ENCODE measurements at places on chromosomes 7 and 10. TPM values are rescaled to one million over a fixed set of nuclear protein-coding genes. Genes with fewer than 3 reads are reported as not detected.

GRCh38 chr10:31803606-31804351, 124.9 kb downstream of the ARHGAP12 start:
- DNase-seq: peak; percentile 8

DNA sequence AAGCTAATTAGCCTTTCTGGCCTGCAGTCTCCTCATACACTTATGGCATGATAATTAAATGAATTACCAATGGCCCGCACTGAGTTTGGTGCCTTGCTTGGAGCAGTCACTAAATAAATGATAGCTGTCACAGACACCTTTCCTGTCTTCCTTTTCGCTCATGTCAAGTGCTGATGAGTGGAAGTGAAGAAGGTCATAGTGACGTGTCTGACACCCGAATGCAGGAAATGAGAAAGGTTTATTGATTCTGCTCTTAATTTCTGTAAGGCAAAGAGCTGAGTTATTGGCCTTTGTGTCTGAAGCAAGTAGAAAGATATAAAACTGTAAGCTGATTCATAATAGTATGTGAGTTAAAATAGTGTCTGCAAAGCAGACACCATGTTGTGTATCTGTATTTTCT, 13.2 kb upstream of the ESYT2 start:
- DNase-seq: no peak

The SLC13A4 gene
- 12.6 TPM for total RNA-seq

DNA sequence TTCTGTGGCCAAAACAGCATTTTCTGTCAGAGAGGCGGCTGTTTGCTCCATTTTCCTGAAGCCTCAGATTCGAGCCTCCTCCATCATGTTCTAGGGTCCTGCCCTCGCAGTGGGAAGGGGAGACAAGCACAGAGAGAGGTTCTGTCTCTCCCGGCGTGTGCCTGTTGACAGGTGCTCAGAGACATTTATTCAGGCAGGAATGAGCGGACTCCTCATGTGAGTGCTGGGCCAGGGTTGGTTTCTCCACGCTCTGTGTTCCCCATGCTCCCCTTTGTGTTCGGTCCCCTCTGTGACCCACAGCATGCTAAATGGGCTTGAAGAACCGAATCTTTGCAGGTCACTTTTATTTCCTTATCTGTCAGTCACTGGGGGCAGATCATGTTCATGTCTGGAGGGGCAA, 374.6 kb downstream of the GLRX3 start:
- DNase-seq: no peak

DNA sequence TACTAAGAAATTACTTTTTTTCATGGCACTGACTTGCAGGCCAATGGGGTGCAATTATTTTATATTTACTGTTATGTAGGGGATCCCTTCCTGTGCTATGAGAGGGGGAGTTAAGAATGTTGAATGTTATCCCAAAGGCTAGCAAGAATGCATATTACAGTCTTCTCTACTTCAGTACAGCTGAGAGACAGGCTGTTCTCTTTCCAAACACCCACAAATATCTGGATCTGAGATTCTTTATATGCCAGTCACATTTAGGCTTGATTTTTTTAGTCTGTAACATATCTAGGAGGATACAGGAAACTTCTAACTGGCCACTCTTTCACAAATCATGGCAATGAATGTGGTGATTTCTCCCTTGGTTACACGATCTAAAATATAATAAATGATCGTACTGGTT, 266.4 kb upstream of the FZD8 start:
- no peak for DNase-seq

DNA sequence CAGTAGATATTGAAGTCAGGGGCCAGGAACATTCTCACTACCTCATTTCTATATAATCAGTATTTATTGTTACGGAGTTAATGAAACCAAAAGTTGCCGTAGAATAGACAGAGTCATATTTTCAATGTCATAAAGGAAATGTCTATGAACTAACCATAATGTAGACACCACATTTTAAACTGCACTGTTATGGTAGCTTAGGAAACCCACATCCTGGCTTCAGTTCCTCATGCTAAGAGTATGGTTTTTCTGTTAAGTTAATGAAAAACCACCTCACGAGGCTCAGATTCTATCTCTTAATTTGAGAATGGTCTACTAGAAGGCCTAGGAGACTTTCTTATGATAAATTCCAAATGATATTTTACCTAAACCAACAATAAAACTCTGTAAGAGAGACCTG, 166.5 kb downstream of the TMEM26 start:
- no peak for DNase-seq

GRCh38 chr10:118542205-118542604, 53.2 kb downstream of the PRLHR start:
- DNase-seq: no peak

GRCh38 chr7:45072131-45073030, 16.4 kb downstream of the NACAD start:
- no peak for DNase-seq

DNA sequence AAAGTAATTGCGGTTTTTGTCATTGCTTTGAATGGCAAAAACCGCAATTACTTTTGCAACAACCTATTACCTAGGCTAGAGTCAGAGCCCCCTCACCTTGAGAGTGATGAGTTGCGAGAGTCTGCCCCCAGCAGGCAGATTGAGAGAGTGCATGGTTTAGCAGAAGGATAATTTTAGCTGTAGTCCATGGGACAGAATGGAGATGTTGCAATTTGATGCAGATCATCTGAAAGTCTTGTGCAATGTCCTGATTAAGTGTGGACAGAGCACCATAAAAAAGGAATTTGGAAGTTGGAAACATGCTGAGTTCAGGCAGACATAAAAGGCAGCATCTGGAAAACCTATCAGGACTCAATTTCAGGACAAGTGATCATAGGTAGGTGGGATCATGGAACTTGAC, 48.7 kb downstream of the GPR141 start:
- DNase-seq: no peak

DNA sequence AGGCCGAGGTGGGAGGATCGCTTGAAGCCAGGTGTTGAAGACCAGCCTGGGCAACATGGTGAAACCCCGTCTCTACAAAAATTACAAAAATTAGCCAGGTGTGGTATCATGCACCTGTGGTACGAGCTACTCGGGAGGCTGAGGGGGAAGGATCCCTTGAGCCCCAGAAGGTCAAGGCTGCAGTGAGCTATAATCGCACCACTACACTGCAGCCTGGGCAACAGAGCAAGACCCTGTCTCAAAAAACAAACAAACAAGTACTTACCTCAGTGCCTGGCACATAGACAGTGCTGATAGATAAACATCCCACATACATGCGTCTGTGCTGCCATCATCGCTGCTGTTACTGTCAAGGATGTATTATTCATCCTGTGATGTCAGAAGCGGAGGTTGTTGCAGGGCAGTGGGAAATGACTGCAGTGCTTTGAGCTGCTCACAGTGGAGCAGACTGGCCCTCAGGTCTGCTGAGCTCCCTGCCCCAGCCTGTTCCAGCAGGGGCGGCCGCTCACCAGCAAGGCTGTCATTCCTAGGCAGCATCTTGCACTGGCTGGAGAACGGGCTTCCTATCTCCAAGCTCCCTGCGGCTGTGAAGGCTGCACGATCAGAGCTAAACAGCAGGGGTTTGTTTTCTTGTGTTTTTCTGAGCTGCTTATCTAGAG, 18.6 kb downstream of the FOXK1 start:
- DNase-seq: no peak

DNA sequence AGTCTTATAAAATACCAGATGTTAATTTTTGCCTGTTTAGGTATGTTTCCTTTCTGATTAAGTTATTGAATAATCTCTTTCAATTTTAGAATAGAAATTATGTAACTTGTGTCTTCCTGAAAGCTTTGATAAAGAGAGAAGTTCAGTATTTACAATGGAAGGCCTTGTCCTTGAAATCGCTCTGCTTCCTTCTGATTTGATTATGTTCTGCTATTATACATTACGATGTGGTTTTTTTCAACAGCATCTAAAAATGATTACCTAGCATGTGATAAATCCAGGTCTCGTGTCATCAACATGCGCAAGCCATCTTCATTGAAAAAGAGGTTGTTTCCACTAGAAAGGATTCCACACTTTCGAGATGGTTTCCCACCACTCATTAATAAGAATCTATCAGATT, 96.5 kb upstream of the SLC26A5 start:
- DNase-seq: no peak

- no peak for DNase-seq
Measured at GRCh38 chr10:79380125-79380945, 33.1 kb downstream of the PPIF start.

- DNase-seq: no peak
Measured at GRCh38 chr10:58994226-58995057, 182.0 kb upstream of the PHYHIPL start.

The PHYHIPL gene
- 17.1 TPM for total RNA-seq

The TEX36 gene
- 0.41 TPM for total RNA-seq

- DNase-seq: no peak
Measured at GRCh38 chr10:69703766-69704630, 74.0 kb downstream of the FAM241B start.

The PNLIPRP3 gene
- not detected for total RNA-seq

The ASZ1 gene
- not detected for total RNA-seq

- DNase-seq: no peak
Measured at GRCh38 chr7:47080816-47081215, 501.1 kb downstream of the TNS3 start.

The VAX1 gene
- total RNA-seq: 1.2 TPM

The NUPR2 gene
- not detected for total RNA-seq

The TSPAN12 gene
- total RNA-seq: 5.7 TPM

The CCL24 gene
- total RNA-seq: not detected

Measured in frontal cortex (tissue), 4 donors.